H1 (cell line): ENCODE measurements at places on chromosomes 6 and 20. TPM values are rescaled to one million over a fixed set of nuclear protein-coding genes. Genes with fewer than 3 reads are reported as not detected.

DNA sequence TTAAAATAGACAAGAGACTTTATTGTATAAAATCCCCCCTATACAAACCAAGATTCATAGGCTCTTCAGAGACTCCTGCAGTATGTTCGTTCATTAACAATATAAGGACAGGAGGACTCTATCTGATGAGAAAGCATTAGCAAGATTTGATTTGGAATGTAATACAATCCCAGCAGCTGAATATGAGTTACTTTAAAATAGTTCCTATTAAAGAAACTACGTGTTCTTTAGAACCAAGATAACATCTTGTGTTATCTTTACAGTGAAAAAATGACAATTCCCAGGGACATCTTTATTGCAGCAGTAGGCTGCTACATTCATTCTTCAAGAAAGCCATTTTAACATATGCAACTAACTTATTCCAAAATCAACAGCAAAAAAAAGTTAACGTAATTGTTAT lies 1360.1 kb upstream of the GJE1 start:
- no peak for DNase-seq

DNA sequence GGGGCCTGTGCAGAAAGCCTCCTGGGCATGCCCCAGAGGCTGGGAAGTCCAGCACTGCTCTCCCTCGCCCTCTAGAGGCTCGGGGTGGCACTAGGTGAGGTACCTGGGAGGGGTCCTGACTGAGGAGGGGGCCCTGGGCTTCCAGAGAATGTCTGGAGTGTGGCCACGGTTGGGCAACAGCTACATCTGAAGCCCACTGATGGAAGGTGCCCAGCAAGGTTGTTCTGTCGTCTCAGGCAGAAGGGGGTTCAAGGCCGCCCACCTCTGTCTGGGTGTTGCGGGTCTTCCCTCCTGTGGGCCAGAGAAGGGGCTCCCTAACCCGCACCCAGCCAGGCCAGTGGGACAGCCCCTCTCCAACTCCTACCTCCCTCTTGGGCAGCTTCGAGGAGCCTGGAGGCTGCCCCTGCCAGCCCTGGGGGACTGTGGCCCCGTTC lies 11.4 kb upstream of the VEGFA start:
- no peak for DNase-seq

DNA sequence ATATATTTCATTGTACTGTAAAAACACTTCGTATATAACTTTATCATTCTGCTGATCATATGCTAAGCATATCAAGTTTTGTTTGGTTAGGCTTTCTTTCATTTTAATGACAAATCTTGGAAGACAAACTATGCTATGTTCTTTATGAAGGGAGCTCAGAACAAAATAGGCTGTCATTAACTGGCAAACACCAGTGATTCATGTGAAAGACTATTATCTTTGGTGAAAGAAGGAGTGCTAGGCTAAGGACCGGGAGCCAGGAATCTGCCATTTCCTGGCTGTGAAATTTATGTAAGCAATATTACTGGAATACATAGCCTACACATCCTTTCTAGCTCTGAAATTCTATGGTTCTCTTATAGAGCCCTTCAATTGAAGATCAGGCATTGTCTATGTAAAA lies 136.2 kb upstream of the CCN2 start:
- DNase-seq, result no peak

- DNase-seq, result no peak
Observed at GRCh38 chr6:291697-292505, at the start of gene DUSP22. DUSP22 (plus strand) TSS chr6:292487; CDS start chr6:292540, 53 bp downstream.

DNA sequence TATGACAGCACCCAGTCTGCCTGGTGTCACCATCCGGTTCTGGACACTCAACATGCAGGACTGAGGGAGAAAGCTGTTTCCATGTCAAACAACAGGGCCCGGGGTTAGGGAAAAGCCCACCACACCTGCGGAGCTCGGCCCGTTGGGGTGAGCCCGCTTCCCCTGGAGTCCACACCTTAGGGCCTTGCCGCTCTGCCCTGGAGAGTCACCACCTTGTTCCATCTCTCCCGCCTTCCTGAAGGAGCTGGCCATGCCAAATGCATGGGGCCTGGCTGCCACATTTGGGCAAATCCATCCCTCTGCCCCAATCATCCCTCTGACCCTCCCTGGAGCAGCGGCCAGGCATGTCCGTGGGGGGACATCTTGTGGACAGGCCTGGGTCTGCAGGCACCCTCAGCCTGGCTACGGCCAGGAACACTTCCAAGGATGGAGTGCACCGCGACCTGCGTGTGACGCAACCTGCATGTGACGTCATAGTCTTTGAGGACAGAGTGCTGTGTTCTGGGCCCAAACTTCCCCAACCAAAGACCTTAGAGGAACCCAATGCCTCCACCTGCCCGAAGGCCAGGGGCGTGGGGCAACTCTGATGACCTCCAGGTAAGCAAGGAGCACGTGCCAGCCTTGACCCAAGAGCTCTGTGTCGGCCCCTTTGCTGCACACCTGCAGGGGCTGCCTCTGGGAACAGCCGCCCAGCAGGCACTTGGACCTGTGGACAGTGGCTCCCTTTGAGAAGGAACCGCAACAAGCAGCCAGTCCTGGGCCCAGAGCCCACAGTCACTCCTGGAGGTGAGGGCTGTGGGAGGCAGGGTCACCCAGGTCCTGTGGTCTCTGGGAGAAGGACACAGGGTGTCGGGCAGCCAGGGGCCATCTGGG lies 1.7 kb downstream of the CABLES2 start:
- DNase-seq, result no peak

- DNase-seq, result no peak
Observed at GRCh38 chr6:11975353-11975977, 36.6 kb upstream of the HIVEP1 start.

The MYT1 gene
- polyA plus RNA-seq, result 0.63 and 1.0 TPM in 2 replicates

GRCh38 chr6:19599796-19600464 lies 237.2 kb upstream of the ID4 start:
- DNase-seq, result no peak

- DNase-seq, result no peak
Observed at GRCh38 chr6:15997586-15998388, 131.1 kb upstream of the MYLIP start.

The CDH4 gene
- 4.3 and 6.4 TPM in 2 replicates for polyA plus RNA-seq

DNA sequence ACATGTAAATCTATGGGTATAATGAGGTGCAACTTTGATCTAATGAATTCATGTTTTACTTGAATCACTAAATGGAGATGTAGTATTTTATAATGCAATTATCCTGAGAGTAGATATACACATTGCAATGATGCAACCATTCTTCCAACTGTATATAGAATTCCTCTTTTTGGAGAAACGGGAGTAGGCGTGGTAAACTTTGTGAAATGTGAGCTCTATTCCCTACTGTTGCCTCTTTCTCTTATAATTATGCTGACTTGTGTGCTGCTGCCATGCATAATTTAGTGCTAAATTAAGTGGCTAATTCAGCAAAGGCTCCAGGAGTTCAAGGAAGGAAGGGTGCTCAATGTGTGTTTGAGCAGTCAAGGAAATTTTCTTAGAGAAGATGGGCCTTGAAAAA lies 116.6 kb upstream of the SLC35B3 start:
- no peak for DNase-seq

GRCh38 chr6:122285292-122285913 lies 114.0 kb upstream of the HSF2 start:
- DNase-seq, result no peak
